ENCODE measurements at places on chromosomes 2 and 18.

DNA sequence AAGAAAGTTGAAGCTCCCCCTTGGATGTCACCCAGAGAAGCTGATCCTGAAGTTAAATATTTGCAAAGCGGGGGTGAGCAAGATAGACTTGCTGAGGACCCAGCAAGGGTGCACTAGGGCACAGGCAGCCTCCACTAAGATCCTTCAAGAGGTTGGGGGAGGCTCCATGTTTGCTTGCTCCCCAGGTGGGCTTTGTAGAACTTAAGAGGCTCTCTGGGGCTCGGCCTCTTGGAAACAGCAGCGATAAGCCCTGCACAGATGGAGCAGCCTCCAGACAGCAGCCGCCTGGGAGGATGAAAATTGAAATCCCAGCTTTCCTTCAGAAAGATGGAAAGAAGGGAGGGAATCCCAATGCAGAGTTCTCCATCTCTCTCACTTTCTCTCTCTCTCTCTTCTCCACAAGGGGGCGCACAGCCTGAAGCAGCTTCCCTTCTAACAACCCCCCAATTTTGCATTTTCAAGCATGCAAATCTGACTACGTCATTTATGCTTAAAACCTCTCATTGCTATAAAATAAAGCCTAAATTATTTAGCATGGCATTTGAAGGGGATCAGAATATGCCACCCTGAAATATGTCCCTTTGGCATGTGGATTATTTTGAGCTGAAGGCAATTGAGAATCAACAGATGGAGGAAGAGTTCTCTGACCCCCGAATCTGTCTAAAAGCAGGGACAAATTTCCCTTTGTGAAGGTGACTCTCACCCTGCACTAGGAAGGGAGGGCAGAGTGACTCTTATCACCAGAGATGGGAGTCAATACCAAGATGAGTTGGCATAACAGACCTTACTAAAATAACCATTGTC is 185.7 kb upstream of the KLHL29 start:
- DNase-seq: peak; percentile 30

DNA sequence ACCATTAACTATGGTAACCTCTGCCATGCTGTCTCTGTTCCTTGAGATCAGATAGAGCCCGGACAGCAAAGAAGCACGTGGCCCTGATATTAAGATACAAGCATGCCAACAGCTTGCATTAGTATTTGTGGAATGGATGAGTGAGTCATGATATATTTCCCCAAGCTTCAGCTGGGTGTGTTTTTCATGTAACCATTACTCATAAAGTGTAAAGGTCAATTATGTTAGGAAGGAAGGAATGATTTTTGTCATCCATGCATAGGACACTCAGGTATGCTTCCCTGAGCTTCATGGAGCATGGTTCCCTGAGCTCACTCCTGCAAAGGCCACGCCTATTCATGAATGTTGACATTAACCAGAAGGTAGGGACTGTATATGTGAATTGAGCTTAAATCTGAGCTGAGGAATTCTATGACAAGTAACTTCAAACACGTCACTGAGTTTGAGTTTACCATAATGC is 74.6 kb downstream of the ARL4C start:
- peak; percentile 91 for DNase-seq

GRCh38 chr18:74013955-74014354 is 133.7 kb downstream of the FBXO15 start:
- DNase-seq: peak; percentile 96

GRCh38 chr2:177245010-177245422 is 19.5 kb downstream of the NFE2L2 start:
- DNase-seq: peak; percentile 78

- peak; percentile 81 for DNase-seq
These were observed 60.5 kb upstream of the ALKAL2 start for GRCh38 chr2:348361-348916.

DNA sequence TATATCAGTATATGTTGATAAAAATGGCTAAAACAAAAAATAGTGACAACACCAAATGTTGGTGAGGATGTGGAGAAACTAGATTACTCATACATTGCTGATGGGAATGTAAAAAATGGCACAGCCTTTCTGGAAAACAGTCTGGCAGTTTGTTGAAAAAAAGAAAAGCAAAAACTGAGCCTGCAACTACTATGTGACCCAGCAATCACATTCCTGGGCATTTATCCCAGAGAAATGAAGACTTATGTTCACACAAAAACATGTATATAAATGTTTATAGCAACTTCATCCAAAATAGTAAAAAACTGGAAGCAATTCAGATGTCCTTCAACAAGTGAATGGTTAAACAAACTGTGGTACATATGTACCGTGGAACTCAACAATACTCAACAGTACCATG is 7.5 kb upstream of the KDSR start:
- DNase-seq: no peak

GRCh38 chr2:8367833-8368232 is 314.0 kb upstream of the ID2 start:
- no peak for DNase-seq

GRCh38 chr2:20148923-20149702 is 75.8 kb downstream of the SDC1 start:
- DNase-seq: peak; percentile 79

- DNase-seq: peak; percentile 30
These were observed 150.5 kb downstream of the EN1 start for GRCh38 chr2:118696786-118697465.

DNA sequence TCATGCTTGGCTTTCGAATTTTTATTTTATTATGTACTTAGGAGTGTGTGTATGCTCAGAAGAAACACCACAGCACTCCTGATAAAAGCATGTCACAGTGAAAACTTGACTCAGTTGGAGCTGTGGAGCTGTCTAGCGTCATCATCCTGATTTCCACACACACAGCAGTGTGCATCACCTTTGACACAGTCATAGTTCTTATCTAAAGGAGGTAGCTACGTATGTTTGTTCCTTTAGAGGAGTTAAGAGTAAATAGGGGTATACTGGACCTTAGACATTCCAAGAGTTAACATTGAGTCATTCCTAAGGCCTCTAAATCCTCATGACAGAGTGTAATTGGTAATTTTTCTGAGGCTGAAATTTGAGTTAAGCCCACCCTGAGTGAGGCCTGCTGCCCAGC is 96.9 kb downstream of the PHLPP1 start:
- no peak for DNase-seq

GRCh38 chr2:43507137-43507536 is 88.7 kb downstream of the THADA start:
- DNase-seq: no peak

Data from fibroblast of mammary gland (primary cell).